ENCODE measurements at places on chromosomes 3 and 15. TPM values are rescaled to one million over a fixed set of nuclear protein-coding genes. Genes with fewer than 3 reads are reported as not detected.

IL5RA gene
- 0.46 TPM for polyA plus RNA-seq

ZNF639 gene
- polyA plus RNA-seq, result 29.2 TPM

GRCh38 chr15:90547540-90547939, 17.8 kb downstream of the CRTC3 start:
- peaks cover 15% of the 10 kb centered on the region for H3K36me3 ChIP-seq
- DNase-seq, result no peak
- H3K27me3 ChIP-seq, result no peaks in the 10 kb centered on the region

GRCh38 chr3:188697127-188697526, 474.6 kb upstream of the TPRG1 start:
- H3K27ac ChIP-seq, result no peak overlapping the region
- no peak overlapping the region for H3K4me3 ChIP-seq
- no peak for DNase-seq
- H3K36me3 ChIP-seq, result no peaks in the 10 kb centered on the region

DNA sequence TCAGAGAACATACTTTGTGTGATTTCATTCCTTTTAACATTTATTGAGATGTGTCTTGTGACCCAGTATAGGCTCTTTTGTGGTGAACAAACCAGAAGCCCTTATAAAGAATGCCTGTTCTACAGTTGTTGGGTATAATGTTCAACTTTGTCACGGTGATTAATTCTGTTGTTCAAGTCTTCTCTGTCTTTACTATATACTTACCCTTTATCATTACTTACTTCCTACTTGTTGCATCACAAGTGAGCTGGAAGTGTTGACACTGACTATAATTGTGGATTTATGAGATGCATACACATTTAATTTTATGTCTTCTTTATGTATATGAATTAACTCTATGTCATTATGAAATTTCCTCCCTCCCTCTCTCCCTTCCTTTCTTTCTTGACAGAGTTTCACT, 59.7 kb upstream of the TBL1XR1 start:
- no peak overlapping the region for H3K4me3 ChIP-seq
- no peak for DNase-seq
- H3K27ac ChIP-seq, result no peak overlapping the region
- H3K36me3 ChIP-seq, result no peaks in the 10 kb centered on the region
- no peaks in the 10 kb centered on the region for H3K4me1 ChIP-seq

DNA sequence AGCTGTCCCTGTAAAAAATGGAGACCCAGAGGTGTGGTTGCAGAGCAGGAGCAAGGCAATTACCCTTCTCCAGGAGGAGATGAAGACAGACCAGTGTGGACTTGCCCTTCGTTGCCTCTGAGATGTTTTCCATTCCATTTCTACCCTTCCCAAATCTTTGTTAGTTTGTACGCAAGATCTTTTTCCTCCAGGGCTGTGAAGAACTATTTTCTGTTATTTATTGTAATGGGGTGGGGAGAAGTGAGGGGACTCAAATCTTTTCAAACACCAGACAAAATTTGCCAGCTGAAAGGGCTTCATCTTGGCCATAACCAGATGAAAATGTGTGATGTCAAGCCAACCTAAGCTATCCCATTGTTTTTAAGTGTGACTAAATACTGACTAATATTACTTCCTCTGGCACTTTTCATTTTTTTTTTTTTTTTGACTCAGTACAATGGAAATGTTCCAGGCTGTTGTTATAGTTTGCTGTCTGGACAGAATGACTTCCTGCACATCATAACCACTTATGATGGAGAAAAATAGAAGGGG, 271.3 kb upstream of the TPRG1 start:
- no peaks in the 10 kb centered on the region for H3K27me3 ChIP-seq
- peaks cover 6% of the 10 kb centered on the region for H3K4me1 ChIP-seq
- H3K36me3 ChIP-seq, result no peaks in the 10 kb centered on the region
- peak overlapping the region; percentile 26 for H3K27ac ChIP-seq

DNA sequence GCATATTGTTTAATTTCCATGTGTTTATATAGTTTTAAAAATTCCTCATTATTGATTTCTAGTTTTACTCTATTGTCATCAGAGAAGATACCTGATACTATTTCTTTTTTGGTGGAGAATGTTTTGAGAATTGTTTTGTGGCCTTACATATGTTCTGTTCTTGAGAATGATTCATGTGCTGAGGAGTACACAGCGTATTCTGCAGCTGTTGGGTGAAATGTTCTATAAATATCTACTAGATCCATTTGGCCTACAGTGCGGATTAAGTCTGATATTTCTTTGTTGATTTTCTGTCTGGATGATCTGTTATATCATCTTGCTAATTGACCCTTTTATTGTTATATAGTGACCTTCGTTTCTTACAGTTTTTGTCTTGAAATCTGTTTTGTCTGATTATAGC, 109.7 kb downstream of the UBE2E2 start:
- no peaks in the 10 kb centered on the region for H3K36me3 ChIP-seq
- H3K4me3 ChIP-seq, result no peak overlapping the region
- no peak overlapping the region for H3K27ac ChIP-seq
- no peaks in the 10 kb centered on the region for H3K27me3 ChIP-seq
- no peaks in the 10 kb centered on the region for H3K4me1 ChIP-seq
- no peak for DNase-seq

DNA sequence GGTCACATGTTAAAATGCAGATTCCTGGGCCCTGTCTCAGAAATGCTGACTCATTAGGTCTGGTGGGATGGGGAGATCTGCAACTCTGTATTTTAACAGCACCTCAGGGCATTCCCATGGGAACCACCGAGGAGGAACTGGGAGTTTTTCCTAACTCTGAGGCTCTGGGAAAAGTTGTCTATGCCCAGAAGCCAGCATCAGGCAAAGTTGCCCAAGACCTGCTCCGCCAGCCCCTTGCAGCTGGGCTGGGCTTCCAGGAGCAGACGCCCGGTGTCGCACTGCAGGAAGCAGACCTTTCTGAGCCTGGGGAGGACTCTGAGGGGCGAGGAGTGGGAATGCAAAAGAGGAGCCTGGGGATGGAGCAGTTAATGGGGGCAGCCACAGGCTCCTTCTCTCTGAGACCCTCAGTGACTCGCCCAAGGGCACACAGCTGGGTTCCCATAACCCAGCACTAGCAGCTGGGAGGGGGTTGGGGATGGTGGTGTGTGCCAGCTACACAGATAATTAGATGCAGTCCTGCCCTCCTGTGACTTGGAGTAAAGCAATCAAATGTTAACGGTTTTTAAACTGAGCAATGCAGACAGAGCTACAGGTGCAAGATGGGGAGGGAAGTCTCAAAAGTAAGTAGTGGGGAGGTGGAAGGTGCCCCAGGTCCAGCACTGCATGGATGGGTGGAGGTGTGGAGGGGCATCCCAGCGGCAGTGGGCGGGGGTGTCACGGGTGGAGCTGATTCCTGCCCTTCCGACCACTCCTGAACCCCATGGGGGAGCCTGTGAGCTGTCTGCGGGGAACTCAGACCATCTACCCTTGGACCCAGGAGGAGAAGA, 100.4 kb downstream of the LSM3 start:
- H3K4me1 ChIP-seq, result no peaks in the 10 kb centered on the region
- H3K27me3 ChIP-seq, result no peaks in the 10 kb centered on the region
- no peak for DNase-seq
- no peak overlapping the region for H3K4me3 ChIP-seq
- no peak overlapping the region for H3K27ac ChIP-seq
- H3K36me3 ChIP-seq, result no peaks in the 10 kb centered on the region

DNA sequence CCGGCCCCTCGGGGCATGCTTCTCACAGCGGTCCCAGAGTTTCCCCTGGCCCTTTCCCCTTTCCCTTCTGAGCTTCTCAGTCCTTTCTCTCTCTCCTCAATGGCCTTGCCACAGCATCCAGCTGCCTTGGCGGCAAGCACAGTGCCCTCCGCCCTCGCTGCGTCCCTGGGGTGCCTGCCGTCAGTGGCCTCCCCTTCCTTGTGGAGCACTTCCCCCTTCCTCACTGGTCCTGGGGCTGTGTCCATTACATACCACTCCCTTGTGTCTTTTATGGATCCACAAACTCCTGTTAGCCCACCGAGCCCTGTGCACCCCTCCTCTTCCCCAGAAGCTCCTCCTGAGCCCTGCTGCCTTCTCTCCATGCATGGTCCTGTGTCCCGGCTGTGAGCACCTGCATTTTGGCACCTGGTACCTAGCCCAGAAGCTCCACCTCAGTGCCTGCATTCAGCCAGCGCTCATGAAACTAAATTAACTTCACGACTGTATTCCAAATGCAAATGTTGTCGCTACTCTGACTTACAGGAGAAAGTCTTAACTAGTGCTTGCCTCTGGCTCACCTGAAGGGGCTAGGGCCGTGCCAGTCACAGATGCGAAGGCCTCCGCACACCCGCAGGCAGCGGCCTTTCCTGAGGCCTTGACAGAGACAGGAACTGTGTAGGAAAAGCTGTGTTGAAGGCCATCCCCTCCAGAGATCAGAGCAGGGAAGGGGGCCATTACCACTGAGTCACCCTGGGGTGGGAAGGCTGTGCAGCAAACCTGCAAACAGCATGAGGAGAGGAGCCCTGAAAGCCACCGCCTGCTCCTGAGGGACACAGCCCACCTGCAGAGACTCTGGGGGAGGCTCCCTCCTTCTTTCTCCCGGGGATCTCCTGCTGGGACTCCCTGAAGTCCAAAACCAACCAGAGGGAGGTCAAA, 19.1 kb upstream of the KLF13 start:
- H3K36me3 ChIP-seq, result no peaks in the 10 kb centered on the region
- H3K4me1 ChIP-seq, result peaks cover 34% of the 10 kb centered on the region
- H3K27me3 ChIP-seq, result peaks cover 14% of the 10 kb centered on the region
- no peak overlapping the region for H3K27ac ChIP-seq
- DNase-seq, result no peak
- no peak overlapping the region for H3K4me3 ChIP-seq

- no peaks in the 10 kb centered on the region for H3K36me3 ChIP-seq
- peak; percentile 77 for DNase-seq
- H3K4me3 ChIP-seq, result peak within 1 kb of the TSS; percentile 98
- peak within 1 kb of the TSS; percentile 96 for H3K27ac ChIP-seq
- H3K27me3 ChIP-seq, result no peaks in the 10 kb centered on the region
- H3K4me1 ChIP-seq, result peaks cover 14% of the 10 kb centered on the region
Measured at GRCh38 chr3:138187296-138188012, at the start of gene ARMC8. Gene ARMC8 (plus strand): TSS chr3:138187301. CDS start chr3:138187555, 254 bp downstream.

GRCh38 chr15:101583284-101583683, 68.9 kb downstream of the TM2D3 start:
- no peak overlapping the region for H3K4me3 ChIP-seq
- H3K4me1 ChIP-seq, result no peaks in the 10 kb centered on the region
- no peaks in the 10 kb centered on the region for H3K36me3 ChIP-seq
- DNase-seq, result no peak
- no peaks in the 10 kb centered on the region for H3K27me3 ChIP-seq
- no peak overlapping the region for H3K27ac ChIP-seq

GRCh38 chr3:113507501-113508067, 7.4 kb downstream of the SPICE1 start:
- H3K27me3 ChIP-seq, result no peaks in the 10 kb centered on the region
- DNase-seq, result no peak
- H3K36me3 ChIP-seq, result peaks cover 29% of the 10 kb centered on the region
- no peak overlapping the region for H3K27ac ChIP-seq
- no peak overlapping the region for H3K4me3 ChIP-seq

DNA sequence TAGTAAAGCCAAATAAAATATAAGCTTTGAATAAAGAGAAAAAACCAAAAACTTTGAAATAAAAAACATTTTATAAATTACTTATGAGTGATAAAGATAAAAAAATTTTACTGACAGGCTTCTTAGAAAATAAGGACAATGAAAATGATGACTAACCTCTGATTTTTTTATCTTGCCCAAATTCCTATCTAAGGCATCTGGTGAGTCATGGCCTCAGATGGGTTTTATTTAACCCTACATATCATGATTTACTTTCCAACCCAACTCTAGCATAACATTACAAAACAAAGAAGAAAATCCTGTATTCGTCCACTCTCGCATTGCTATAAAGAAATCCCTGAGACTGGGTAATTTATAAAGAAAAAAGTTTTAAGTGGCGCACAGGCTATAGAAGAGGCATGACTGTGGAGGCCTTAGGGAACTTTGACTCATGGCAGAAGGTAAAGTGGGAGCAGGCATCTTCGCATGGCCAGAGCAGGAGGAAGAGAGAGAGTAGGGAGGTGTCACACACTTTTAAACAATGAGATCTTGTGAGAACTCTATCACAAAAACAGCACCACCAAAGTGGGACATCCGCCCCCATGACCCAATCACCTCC, 152.1 kb downstream of the NEK10 start:
- no peaks in the 10 kb centered on the region for H3K4me1 ChIP-seq
- DNase-seq, result no peak
- H3K27ac ChIP-seq, result no peak overlapping the region

DNA sequence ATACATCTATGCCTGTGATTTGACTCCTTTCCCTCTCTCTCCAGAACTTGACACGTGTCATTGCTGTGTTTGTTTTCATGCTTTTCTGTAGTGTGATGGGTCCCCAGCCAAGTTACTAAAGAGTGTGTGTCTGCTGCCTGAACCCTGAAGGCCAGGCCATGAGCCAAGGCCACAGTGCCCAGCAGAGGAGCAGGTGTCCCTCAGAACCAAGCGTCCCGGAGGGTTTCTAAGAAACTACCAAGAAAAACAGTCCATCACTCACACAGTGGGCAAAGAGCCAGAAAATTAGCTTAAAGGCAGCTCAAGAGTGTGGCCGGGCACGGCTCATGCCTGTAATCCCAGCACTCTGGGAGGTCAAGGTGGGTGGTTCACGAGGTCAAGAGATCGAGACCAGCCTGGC, 35.2 kb downstream of the FBXO45 start:
- H3K4me1 ChIP-seq, result no peaks in the 10 kb centered on the region
- H3K27ac ChIP-seq, result no peak overlapping the region
- H3K4me3 ChIP-seq, result no peak overlapping the region
- H3K36me3 ChIP-seq, result no peaks in the 10 kb centered on the region
- DNase-seq, result no peak

DNA sequence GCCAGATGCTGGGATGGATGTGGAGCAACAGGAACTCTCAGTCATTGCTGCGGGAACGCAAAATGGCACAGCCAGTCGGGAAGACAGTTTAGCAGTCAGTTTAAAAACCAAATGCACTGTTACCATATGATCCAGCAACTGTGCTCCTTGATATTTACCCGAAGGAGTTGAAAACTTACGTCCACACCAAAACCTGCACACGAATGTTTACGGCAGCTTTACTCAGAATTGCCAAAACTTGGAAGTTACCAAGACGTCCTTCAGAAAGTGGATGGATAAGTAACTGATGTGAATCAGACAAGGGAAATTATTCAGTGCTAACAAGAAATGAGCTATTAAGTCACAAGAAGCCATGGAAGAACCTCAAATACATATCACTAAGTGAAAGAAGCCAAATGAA, 36.1 kb upstream of the SLC41A3 start:
- H3K4me3 ChIP-seq, result no peak overlapping the region
- H3K36me3 ChIP-seq, result no peaks in the 10 kb centered on the region
- H3K27ac ChIP-seq, result no peak overlapping the region
- DNase-seq, result no peak

DNA sequence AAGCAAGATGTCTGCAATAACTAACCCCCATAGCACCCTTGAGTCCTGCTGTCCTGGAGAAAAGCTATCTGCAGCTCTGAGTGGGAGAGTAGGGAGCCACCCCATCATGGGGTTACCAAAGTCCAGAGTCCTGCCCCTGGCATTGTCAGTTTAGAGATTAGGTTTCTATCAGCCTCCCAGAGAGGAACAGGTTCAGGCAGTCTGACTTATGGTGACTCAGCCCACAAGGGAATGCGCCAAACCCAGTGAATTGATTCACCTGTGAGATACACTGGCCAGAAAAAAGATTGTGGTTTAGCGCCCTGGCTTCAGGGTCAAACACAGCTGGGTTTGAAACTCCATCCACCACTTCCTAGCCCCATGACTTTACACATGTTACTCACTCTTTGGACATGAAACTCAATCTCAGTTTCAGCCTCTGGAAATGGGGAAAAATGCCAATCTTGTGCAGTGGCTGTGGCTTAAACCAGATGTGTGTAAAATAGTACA, 263.6 kb upstream of the HES1 start:
- peak; percentile 90 for DNase-seq
- peaks cover 15% of the 10 kb centered on the region for H3K4me1 ChIP-seq
- H3K27ac ChIP-seq, result peak overlapping the region; percentile 60
- no peaks in the 10 kb centered on the region for H3K36me3 ChIP-seq
- peaks cover 14% of the 10 kb centered on the region for H3K27me3 ChIP-seq
